ENCODE measurements at places on chromosomes 1 and 21.

- no peak for DNase-seq
Measured at GRCh38 chr21:17989780-17990179, 170.6 kb upstream of the C21orf91 start.

GRCh38 chr1:173393659-173394000 lies 83.5 kb upstream of the PRDX6 start:
- DNase-seq: no peak

GRCh38 chr21:43818685-43819084 lies 29.3 kb downstream of the RRP1 start:
- DNase-seq: no peak

- no peak for DNase-seq
Measured at GRCh38 chr1:28509705-28510272, 3.9 kb downstream of the RCC1 start.

DNA sequence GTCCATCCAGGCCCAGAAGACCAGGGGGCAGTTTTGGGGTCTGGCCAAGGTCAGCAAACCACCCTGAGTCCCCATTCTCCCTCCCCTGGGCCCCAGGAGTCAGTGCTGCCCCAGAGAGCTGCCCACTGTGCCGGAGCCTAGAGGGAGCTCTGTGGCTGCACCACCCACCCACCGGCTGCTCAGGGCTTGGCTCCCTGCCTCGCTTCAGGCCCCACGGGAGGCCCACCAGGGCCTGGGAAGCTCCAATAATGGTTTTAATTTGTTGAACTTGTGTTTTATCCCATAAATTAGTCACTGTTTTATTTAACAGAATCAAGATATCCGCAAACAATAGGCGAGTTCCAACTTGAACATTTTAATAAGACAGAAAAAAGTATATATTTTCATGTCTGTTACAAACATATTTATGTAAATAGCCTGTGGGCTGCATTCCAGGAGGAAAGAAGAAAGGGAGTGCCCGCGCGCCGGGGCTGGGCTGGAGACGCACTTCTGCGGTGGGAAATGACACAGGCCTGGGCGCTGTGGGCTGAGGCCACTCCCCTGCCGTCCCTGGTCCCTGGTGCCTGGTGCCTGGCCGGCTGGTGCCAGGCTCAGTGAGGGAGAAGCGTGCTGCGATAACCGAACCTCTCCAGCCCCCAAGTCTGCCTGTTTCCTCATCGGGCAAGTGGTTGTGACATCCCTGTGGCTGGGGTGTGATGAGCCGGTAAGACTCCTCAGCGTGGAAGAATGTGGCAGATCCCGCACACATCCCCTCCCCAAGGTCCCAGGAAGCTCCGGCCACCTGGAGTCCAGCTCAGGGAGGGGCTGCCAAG lies 160.5 kb downstream of the PEX14 start:
- DNase-seq: no peak

DNA sequence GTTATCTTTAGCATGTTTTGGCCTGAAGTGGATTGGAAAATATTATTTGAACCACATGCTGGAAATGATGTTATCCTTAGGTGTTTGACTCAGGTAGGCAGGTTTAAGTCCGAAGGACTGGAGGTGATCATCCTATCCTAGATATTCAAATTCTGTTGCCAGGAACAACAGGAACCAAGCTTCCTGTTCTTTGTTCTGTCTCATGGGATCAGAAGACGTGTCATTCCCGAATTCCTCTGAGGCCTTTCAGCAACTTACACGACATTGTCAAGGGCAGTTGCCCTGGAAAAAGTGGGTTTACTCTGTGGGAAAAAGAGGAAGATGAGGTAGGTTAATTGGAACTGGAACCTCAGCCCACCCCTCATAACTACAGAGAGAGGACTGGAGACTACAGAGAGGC lies 36.6 kb downstream of the SLAMF6 start:
- no peak for DNase-seq

- DNase-seq: no peak
Measured at GRCh38 chr1:71706029-71706671, 576.2 kb downstream of the NEGR1 start.

- no peak for DNase-seq
Measured at GRCh38 chr1:187936667-187937066, 1107.9 kb downstream of the PLA2G4A start.

DNA sequence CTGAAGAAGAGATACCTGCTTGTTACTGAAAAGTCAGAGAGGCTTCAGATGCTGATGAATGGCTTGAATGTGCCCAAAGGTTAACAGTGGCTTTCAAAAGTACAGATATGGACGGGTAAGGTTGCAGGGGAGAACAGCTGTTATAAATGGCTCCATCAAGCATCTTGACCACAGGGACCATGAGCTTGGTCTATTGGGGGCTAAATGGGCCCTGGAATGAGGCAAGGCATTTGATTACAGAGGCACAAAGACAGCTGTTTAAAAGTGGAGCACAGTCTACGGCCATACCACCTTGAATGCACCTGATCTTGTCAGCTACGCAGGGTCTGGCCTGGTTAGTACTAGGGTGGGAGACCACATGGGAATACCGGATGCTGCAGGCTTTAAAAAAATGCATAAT lies 48.3 kb downstream of the C1orf198 start:
- no peak for DNase-seq

- DNase-seq: no peak
Measured at GRCh38 chr21:39625211-39625895, 12.6 kb downstream of the B3GALT5 start.

- no peak for DNase-seq
Measured at GRCh38 chr1:25813734-25814471, 5.9 kb upstream of the MTFR1L start.

GRCh38 chr1:67676946-67677345 lies 8.1 kb upstream of the GADD45A start:
- DNase-seq: no peak

DNA sequence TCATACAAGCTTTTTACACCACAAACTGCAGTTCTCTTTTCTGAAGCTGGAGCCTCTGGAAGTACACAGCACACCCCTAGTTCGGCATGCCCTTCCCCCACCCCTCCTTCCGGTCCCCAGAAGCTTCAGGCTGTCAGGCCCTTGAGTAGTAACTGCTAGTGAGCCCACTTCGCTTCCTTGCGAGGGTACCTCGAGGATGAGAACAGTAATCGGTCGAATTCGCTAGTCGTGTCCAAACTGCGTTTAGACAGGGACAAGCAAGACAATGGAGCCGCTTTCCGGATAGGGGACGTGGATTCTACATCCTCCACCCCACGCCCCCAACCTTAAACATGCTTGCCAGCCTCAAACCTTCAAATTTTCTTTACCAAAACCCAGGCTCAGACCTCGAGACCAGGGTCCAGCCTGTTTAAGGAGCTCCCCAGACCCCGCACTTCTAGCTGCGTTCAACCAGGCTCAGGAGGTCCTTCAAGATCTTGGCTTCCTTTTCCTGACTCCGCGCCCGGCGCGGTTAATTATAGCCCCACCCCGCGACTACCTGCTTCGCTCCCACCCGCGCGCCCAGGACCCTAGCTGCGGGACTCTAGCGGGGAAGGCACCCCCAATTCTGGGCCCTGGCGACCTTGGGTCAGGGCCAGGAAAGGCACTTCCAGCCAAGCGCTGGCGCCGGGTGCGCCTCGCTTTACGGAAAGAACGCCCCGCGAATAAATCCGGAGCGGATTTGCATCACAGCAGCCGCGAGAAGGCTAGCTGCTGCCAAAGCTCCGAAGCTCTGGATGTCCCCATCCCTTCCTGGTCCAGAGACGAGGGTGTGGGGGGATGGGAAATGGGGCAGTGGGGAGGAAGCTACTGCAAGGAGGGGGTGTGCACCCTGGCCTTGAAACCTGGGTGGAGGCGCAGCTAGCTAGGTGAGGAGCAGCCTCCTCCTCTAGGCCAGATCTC lies 8.1 kb upstream of the TSPAN1 start:
- no peak for DNase-seq

- DNase-seq: no peak
Measured at GRCh38 chr1:31665234-31665878, 20.7 kb upstream of the PEF1 start.

GRCh38 chr21:30577766-30578165 lies 12.4 kb downstream of the KRTAP22-2 start:
- DNase-seq: no peak

GRCh38 chr1:177945943-177946650 lies 23.8 kb downstream of the SEC16B start:
- DNase-seq: no peak

DNA sequence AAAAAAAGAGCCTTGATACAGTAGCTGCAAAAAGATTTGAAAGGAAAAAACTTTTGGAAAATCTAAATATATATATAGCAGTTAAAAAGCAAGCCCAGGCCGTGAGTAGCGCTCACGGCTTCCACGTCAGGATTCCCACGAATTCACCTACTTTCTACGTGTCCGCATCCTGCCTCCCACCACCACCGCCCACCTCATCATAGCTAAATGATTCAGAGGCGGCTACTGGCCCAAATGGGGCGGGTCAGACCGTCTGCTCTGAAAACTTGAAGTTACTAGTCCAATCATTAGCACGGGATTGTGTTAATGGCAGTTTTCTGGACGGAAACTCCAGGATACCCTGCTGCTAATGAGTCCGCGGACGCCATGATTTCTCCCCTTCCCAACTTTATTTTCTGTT lies 1.3 kb upstream of the CCSAP start:
- no peak for DNase-seq

DNA sequence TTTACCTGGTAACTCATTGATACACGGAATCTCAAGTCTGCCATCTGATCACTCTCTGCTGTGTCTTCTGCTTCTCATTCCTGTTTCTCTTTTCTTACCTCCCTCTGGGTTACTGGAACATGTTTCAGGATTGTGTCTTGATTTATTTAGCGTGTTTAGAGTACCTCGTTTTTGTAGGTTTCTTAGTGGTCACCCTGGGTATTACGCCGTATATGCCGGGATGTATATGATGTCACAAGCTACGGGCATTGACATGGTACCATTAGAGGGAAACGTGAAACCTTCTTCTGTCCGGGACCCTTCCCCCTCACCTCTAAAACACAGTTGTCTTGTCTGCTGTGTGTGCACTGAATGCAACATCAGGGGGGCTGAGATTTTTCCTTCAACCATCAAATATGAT lies 2.8 kb downstream of the ACTRT2 start:
- DNase-seq: no peak

- DNase-seq: no peak
Measured at GRCh38 chr1:169044971-169045370, 61.5 kb upstream of the ATP1B1 start.

- no peak for DNase-seq
Measured at GRCh38 chr1:160548960-160549664, 26.1 kb upstream of the SLAMF6 start.

- DNase-seq: no peak
Measured at GRCh38 chr1:68511254-68511653, 14.4 kb upstream of the DEPDC1 start.

DNA sequence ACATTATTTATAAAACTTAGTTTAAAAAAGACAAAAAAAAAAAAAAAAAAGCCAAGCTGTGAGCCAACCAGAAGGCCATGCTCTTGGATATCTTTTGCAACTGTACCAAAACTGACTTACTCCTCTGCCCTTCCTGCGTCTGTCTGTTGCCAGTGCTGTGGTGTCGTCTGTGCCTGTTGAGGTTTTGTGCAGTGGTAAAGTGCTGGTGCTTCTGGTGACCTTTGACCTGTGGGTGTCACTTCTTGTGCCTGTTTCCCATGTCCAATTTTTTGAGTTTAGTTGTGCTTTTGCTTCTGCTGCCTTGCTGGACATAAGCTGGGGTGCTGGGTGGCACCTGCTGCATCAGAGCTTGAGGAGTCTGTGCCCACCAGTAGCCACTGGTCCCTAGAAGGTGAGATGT lies 41.4 kb downstream of the RNF187 start:
- no peak for DNase-seq

GRCh38 chr1:222555992-222556615 lies 8.2 kb upstream of the HHIPL2 start:
- no peak for DNase-seq

DNA sequence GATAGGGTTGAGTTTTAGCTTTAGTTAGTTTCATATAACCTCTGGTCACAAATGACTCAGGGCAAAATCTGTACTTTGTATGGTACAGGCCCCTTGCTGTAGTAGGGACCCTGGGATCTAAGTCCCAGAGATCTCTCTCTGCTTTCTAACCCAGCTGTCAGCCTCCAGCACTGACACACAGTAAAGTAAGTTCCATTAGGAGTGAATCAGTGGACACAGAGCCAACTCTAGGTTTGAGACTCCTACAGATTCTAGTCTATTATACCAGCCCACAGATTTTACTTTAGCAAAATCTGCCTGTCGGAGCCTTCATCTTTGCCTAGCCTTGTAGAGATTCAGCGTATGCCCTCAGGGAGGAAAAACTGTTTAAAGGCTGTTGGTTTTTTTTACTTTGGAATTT lies 52.5 kb downstream of the ANGPTL1 start:
- no peak for DNase-seq

DNA sequence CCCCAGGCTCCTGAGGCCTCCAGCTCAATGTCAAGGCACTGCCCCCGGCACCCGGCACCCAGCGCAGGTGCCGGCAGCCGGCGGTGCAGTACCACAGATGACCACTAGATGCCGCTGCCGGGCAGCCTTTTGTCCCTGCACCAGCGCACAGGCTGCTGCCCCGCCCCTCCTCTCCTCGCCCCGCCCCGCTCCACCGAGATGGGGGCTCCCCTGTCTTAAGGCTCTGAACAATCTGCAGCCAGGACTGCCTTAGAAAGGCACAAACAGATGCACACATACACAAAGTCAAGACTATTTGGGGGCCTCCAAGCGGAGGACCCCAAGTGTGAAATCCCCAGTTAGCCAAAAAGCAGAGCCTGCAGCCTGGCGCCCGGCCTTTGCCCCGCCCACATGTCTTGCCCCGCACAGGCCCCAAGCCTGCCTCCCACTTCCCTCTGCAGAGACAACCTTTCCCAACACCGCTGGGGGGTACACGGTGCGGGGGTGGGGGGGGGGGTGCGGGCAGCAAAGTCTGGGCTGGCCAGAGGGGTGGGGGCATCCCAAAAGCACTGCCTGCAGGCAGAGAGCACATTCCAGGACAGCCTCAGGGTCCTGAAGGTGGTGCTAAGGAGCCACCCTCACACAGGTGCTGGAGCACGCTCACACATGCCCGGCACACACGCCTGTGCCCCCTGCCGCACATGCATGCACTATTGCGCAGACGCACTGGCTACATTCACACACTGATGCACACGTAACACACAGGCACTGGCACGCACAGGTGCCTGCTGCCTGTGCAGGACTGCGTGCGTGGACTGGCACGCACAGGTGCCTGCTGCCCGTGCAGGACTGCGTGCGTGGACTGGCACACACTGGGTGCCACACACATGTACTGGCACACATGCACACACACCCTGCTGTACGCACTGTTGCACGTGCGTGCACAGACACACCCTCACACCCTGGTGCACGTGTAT lies 37.1 kb downstream of the ARHGEF16 start:
- DNase-seq: peak; percentile 83

- no peak for DNase-seq
Measured at GRCh38 chr1:8752921-8753713, 64.3 kb downstream of the RERE start.
